Activated naive CD8-positive, alpha-beta T cell treated with anti-CD3 and anti-CD28 coated beads, Interleukin-2, amount 50 U/mL, for 16 hours (primary cell): ENCODE measurements at places on chromosomes 7 and 10.

DNA sequence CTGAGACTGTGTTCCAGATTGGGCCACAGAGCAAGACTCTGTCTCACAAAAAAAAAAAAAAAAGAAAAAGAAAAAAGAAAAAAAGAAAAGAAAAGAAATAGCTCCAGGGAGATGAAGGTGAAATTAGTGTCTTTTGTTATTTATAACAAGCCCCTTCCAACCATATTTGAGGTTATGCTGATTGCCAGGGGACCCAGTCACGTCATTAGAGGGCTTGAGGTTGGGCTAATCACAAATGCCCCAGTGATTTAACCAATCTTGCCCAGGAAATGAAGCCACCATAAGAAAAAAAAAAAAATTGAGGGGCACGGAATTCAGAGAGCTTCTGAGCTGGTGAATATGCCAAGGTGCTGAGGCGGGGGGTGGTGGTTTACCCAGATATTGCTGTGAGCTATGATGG is 11.3 kb upstream of the RNF216 start:
- no peak for DNase-seq

DNA sequence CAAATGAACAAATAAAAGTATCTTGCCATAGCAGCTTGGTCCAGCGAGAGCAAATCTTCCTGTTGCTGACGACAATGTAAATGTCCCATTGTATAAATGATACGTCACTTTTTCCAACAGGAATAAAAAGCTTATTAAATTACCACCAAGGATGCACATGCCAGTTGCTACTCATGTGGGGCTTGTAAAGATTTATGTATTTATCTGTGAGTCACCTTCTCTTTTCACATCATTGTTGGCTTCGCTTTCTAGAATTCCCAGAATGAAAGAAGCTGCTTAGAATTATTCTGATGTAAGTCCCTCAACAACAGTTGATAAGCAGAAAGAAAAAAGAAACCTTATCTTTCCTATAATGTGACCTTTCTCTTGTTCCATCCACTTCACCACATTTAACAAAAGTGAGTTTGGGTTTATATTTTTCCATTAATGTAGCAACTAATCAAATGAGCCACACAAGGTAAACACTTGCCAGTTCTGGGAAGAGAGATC is 22.4 kb downstream of the DNAJC12 start:
- DNase-seq, result no peak

- DNase-seq, result no peak
These were observed 186.7 kb downstream of the CHCHD3 start for GRCh38 chr7:132895231-132895630.

- DNase-seq, result no peak
These were observed 27.3 kb downstream of the SEC23IP start for GRCh38 chr10:119919826-119920225.

DNA sequence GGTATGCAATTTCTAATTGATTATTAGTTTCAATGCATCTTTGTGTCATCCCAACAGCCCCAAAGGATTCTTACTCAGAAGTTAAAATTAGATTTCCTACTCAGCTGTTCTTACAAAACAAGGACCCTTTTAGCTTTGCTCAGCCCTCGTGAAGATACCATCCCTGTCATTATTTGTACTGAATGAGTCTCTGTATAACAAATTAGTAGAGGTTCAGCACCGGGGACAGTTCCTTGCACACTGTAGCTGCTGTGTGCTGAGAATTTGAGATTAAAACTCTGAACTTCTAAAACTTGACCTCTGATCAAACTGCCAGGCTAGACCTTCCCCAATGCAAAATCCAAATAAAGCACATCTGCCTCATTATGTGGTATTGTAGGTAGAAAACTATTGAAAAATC is 299.1 kb downstream of the LHFPL3 start:
- DNase-seq, result no peak

DNA sequence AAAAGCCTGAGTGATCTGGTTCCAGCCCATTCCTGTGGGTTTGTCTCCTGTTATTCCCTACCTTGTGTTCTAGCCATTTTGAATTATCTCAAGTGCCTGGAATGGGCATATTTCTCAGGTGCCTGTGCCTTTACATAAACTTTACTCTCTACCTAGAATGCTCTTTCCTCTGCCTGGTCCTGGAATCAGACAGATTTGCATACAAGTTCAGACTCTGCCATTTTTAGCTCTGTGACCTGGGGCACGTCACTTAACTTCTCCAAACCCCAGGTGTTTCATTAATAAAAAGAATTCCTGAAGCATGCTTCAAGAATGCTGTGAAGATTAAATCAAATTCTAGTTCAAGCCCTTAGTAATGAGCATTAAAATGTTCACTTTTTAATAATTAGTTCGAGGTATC is 7.8 kb downstream of the DCLRE1A start:
- DNase-seq, result no peak

- no peak for DNase-seq
These were observed 2.4 kb upstream of the POLM start for GRCh38 chr7:44084701-44085100.

GRCh38 chr10:47449979-47450378 is 33.9 kb downstream of the ANXA8 start:
- no peak for DNase-seq

- no peak for DNase-seq
These were observed 21.5 kb upstream of the PPP3CB start for GRCh38 chr10:73517166-73517888.

GRCh38 chr10:114453576-114453975 is 49.3 kb upstream of the AFAP1L2 start:
- DNase-seq, result no peak

- DNase-seq, result no peak
These were observed 35.4 kb upstream of the ZNF107 start for GRCh38 chr7:64630496-64630895.

- DNase-seq, result no peak
These were observed 15.8 kb upstream of the BNIP3 start for GRCh38 chr10:131997366-131998049.

DNA sequence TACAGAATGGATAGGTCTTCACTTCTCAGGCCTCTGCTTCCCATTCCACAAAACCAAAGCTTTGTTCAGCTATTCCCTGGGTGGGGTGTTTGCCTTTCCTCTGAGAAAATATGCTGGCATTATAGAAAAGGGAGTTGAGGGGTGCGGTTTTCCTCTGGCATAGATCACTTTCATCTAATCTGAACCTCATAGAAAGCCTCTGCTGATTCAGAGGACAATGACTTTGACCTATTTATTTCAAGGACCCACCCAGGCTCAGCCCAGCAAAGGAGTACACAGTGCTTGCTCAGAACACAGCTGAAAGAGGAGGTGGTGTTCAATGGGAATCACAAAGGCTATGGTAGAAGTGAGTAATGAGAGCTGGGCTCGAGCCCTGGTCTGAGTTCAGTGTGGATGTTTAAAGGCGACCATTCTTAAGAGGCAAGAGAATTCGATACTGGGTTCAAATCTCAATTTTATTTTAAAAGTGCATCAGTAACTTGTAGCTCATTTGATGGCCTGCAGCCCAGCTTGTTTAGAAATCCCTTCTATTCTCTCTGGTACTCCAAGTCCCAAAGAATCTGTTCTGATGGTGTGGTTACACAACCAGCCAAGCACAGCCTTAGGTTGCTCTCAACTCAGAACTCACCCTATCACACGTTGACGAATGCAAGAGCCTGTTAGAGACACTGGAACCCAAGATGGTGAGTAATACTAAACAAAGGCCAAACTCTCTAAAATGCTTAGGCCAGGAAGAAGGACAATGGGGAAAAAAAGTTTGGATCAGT is 1012.8 kb downstream of the LRMDA start:
- DNase-seq, result no peak

DNA sequence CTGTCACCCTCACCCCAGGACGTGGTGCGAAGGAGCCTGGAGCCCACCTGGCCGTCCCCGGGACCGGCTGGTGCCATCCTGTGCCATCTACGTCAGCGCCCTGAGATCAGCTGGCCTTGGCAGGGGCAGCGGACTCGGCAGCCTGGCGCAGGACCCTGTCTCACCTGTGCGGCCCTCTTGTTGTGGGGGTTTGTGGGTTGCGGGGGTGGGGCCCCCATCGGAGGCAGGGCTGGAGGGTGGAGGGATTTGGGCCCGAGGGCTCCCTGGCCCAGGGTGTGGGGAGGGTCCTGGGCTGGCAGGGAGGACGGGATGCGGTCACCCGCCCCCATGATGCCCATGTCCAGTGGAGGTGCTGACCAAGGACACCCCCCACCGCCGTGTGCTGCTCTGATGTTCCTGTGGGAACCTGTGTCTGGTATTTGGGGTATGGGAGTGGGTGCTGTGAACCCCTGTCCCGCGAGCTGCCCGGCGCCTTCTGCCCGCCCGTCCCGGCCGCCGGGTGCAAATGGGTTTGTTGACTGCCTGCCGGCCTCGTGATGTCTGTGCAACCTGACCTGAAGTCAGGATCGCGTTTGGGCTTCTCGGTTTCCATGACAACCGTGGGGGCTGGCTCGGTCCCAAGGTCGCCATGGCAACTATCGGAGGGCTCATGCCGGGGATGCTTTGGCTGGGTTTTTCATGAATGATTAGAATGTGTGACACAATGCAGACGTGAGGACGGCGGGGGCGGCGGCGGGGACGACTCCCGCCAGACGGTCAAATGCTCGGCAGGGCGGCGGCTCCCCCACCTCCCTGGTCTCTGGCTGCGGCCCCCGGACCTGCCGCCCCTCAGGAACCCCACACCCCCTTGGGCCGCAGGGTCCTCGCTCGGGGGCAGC is 7.3 kb downstream of the MAFK start:
- DNase-seq, result no peak

GRCh38 chr7:28036696-28037095 is 143.9 kb downstream of the JAZF1 start:
- DNase-seq, result no peak

DNA sequence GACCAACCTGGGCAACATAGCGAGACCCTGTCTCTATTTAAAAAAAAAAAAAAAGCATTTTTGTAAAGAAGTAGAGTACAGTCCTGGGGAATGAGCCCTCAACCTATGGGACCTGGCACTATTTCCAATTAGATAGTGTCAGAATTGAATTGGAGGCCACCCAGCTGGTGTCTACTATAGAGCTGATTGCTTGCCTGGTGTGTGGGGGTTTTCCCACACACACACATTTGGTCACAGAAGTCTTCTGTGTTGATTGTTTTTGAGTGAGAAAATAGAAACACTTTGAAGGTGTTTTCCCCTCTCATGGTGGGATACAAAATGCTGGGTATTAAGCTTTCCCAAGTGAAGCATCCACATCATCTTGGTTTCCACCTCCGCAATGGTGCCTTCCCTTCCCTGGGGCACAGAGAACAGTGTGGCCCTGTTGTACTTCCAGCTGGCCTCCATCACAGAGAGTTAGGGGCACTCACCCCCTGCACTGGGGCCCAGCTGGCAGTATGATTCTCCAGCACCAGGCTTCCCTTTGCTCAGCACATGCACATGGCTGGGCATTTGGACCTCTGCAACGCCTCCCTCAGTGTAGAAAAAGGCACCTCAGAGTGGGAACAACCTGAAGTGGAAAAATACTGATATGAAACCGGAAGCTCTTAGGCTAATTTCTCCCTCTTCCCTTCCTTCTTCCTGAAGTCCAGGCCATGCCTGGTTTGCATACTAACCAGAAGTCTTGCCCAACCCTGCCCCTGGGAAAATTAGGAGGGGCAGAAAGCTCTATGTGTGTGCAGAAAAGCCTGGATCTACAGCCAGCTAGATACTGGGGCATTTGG is 10.7 kb upstream of the NFKB2 start:
- no peak for DNase-seq

DNA sequence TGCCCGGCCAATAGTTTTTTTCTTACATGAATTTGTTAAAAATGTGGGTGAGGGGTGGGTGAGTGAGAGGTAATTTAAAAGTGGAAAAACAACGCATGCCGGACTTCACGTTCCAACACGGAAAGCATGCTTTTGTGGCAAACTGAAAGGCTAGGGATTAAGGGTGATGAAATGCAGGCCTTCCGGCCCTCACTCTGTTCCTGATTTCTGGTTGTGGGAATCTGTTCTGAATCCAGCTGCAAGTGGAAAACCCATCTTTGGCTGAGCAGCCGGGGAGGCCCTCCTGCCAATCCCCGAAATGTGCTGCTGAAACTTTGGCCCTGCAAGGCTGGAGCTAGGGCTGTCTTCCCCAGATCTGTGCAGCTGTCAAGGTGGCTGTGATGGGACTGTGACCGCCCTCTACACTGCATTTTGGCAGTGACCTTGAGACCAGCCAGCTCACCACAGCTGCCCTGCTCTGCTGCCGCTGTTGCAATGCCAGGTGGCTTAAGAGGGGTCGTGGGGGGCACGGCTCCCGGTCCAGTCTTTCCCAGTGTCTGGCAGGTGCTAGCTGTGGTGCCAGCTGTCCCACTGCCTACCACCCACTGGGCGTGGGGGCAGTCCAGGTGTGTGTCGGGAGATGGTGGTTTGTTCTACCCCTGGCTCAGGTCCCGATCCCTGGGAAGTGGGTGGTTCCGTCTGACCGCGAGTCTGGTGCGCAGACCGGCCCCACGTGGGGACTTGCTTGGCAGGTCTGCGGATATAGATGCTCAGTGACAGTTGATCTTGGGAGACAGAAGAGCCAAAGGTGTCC is 39.0 kb downstream of the TET1 start:
- no peak for DNase-seq

- no peak for DNase-seq
These were observed 158.8 kb downstream of the NXPH1 start for GRCh38 chr7:8592167-8592566.

DNA sequence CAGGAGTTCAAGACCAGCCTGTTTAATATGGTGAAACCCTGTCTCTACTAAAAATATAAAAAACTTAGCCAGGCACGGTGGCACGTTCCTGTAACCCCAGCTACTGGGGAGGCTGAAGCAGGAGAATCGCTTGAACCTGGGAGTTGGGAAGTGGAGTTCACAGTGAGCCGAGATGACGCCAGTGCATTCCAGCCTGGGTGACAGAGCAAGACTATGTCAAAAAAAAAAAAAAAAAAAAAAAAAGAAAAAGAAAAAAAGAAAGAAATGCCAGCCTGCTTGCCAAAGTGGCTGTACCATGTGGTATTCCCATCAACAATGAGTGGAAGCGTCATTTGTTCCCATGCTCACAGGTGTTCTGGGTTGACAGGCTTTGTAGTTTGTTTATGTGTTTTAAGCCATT is 43.3 kb upstream of the NPTX2 start:
- no peak for DNase-seq

GRCh38 chr7:134514663-134515062 is 12.7 kb upstream of the AKR1B10 start:
- no peak for DNase-seq

DNA sequence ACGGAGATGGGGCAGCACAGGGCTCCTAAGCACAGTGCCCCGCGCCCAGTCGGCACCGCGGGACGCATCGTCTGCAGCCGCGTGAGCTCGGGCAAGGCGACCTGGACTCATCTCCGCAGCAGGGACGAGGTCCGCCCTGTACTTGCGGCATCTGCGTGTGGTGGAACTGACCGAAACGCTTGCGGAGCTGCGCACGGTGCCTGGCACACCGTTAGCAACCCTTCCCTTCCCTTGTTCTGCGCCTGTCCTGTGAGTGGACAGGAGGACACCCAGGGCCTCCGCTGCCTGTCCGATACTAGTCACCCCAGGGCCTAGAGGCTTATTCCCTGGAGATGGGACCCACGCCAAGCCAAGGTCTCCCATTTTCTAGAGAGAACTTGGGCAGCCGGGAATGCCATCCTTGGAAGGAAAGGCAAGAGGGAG is 98.5 kb downstream of the WDR11 start:
- DNase-seq, result no peak

- no peak for DNase-seq
These were observed at the start of gene LOXL4 for GRCh38 chr10:98267894-98268693. LOXL4 (minus strand) TSS chr10:98268194; CDS start chr10:98263019, 5,175 bp downstream.

- DNase-seq, result no peak
These were observed 693.9 kb downstream of the PARD3 start for GRCh38 chr10:34121125-34121753.

- DNase-seq, result no peak
These were observed 5.0 kb downstream of the PGAM2 start for GRCh38 chr7:44060091-44060947.

GRCh38 chr7:29230871-29231345 is 36.3 kb downstream of the CHN2 start:
- no peak for DNase-seq
